ENCODE measurements at places on chromosomes 11 and 22.

DNA sequence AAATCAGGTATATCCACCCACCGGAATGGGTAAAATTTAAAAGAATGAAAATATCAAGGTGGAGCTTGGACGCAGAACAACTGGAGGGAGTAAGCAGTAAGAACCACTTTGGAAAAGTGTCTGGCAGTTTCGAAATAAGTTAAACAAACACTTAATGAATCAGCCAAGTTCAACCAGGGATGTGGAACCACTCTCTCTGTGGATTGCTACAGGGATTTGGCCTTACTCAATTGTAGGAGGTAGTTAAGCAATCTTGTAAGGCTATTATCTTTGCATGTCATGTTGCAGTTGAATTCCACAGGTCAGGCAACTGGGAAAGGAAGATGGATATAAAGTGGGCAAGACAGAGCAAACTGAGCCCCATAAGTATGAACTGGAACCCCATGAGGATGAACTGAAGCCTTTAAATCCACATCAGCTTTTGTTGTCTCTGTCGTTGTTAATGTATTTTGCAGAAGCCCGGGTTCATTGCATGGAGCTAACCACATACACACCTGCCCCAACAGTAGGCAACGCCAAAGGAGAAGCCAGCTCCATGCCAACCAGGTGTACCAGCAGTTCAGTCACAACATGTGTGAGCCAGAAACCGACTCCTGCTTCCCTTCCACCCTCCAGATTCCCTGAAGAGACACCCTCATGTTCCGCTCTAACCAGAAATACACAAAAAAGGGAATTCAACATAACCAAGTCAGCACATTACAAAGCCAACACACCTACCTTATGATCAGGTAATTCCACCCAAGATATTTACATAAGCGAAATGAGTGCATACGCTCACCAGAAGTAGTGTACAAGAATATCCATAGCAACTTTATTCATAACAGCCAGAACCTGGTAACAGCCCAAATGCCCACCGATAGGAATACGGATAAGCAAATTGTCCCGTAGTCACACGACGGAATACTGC is 8.0 kb upstream of the SLC43A3 start:
- DNase-seq, result no peak

- peak; percentile 46 for DNase-seq
Observed at GRCh38 chr11:43278193-43278956, 33.4 kb upstream of the API5 start.

- no peak for DNase-seq
Observed at GRCh38 chr11:70912226-70912840, 340.0 kb downstream of the SHANK2 start.

- DNase-seq, result peak; percentile 41
Observed at GRCh38 chr11:72013765-72014711, 15.3 kb downstream of the IL18BP start.

GRCh38 chr11:15716550-15716949 is 601.8 kb downstream of the INSC start:
- DNase-seq, result no peak

DNA sequence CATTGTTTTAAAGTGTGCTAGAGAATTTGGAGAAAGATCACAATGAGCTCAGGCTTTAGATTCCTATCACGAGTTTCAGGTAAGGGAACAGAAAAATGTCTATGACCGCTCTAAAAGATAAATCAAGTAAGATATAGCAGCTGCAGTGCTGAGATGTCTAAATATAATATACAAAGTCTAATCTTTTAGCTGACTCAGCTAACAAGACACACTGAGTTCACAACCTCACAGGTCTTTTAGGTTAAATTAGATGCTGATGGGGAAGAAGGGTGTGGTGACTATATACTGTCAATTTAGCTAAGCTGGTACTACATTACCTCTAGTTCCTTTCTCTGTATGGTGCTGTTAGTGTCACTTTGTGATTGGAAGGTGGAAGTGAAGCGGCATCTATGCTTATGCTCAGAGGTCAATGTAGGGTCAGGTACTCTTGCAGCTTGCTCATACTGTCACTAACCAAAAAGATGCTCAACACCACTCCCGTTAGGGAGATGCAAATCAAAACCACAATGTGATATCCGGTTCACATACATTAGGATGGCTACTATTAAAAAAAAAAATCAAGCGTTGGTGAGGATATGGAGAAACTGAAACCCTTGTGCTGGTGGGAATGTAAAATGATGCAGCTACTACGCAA is 283.5 kb downstream of the SWAP70 start:
- DNase-seq, result no peak

GRCh38 chr11:65310736-65311135 is 3.9 kb upstream of the CDC42EP2 start:
- no peak for DNase-seq

GRCh38 chr22:23398701-23399366 is 181.3 kb downstream of the IGLL1 start:
- peak; percentile 37 for DNase-seq

GRCh38 chr11:62353841-62354240 is 16.6 kb downstream of the ASRGL1 start:
- no peak for DNase-seq

- DNase-seq, result no peak
Observed at GRCh38 chr11:65442842-65443331, 20.3 kb downstream of the NEAT1 start.

DNA sequence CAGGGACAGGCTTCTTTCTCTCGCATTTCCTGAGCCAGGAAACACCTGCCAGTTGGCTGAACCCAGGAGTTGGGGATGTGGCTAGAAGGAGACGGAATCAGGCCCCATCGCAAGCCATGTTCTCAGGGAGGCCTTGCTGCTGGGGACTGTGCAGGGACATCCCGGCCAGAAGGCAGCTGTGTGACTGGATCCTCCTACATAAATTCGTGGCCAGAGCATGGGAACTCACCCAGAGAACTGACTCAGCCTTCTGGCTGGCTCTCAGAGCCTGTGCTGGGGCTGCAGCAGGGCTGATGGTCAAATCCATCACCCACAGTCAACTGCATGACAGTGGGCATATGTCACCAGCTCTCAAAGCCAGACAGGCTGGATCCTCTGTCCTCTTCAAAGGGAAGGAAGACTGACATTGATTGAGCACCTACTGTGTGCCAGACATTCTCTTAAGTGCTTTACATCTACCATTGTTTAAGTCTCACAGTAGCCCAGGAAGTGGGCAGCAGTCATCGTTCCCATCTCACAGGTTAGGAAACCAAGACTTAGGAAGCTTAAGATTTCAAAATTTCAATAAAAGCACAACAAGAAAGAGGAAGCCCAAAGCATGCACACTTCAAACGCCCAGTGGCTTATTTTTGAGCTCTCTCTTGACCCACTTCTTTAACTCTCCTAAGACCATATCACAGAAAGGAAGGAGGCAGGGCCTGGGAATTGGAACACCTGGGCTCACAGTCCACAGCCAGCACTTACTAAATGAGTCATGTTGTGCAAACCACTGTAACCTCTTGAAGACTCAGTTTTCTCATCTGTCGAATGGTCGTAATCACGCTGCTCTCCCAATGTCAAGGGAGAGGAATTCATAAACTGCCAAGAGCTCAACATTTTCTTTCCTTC is 30.9 kb upstream of the CACNG2 start:
- peak; percentile 7 for DNase-seq

- peak; percentile 88 for DNase-seq
Observed at GRCh38 chr22:45082795-45083194, 73.0 kb upstream of the PHF21B start.

DNA sequence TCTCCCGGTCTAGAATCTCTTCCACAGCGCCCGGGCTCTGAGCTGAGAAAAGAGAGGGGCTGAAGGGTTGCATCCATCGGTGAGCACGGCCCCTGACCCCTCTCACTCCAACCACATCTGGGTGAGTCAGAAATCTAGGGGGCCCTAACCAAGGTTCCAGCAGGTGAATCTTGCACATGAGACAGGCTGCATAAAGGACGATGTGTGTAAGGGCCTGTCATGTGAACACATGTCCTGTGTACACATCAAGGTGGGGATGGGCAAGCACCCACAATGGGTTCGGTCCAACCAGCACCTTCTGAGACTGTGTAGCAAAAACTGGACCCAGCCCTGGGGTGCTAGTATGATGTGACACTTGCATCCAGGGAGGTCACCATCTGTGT is 1.2 kb downstream of the BET1L start:
- no peak for DNase-seq

DNA sequence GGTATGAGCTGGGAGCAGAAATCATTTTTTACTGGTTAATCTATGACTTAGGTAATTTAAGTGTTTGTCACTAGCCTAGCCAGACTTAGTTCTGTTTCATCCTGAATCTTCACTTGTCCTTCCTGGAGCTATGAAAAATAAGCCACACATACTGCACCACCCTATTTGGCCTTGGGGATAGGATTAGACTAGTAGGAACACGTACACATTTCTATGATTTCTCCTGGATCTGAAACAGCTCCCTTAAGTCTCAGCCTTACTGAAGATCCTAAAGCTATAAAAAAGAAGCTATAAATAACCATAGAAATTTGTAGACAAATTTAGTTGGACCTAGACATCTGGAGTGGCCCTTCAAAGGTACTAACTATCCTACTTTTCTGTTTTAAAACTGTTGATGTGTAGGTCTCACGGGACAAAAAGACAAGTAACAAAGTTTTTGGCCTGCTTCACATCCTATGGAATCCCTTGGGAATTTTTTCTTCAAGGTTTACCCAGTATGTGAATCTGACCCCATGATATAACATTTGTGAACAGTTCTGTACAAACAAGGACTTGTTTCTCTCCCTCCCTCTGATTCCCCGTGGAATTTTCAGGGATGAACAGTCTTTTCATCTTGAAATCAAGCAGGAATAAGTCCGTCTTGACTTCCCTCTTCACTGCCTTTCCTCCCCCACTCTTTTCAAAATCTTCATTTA is 275.0 kb downstream of the FAM76B start:
- no peak for DNase-seq

GRCh38 chr11:100734743-100735527 is 47.8 kb downstream of the ARHGAP42 start:
- DNase-seq, result no peak

GRCh38 chr11:129427376-129427775 is 51.7 kb downstream of the BARX2 start:
- no peak for DNase-seq

DNA sequence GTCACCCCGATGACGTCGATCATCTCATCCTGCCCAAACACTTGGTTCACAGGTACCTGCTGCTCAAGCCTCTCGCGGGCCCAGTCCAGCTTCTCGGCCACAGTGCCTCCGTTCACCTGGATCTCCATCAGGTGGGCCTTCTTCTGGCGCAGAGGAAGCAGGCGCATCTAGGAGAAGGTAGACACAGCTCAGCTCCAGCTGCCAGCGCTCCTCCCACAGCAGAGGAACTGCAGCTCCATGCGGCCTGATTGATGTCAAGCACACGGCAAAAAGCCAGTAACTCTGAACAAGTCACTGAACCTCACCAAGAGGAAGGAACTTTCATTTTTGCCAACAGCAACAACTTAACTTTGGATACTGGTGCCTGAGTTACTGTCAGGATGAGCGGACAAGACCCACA is 4.0 kb downstream of the RPL3 start:
- DNase-seq, result peak; percentile 2

DNA sequence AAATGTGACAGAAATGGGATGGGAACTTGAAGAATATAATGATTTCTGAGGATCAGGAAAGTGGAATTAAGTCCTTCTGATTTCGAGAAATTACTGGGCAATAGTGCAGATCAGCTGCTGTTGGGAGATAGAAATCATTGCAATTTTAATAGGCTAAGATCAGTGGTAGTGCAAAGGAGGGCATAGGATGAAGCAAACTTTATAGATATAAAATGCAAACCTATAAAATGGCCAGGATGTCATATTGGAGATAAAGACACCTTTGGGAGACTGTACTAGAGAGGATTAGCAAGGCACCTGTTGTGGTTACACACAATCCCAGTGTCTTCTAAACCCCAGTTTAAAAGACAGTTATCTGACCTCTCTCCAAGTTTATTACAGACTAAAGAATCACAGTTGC is 6.5 kb upstream of the MS4A7 start:
- DNase-seq, result no peak

DNA sequence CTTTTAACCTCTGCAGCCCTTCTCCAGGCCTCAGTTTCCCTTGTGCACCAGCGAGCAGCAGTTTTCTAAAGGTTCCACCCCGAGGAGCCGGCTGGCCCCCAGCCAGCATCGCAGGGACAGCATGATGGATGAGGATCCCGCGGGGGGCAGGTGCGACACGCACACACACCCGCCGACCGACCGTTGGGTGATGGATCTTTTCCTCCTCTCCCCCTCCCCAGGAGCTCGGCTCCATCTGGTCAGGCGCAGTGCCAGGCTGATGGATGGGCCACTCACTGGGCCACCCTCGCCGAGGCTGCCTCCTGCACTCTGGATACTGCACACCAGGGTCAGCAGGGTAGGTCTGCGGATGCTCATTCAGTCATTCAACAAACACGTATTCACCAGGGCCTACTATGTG is 12.8 kb upstream of the CABP7 start:
- peak; percentile 48 for DNase-seq

GRCh38 chr11:2699185-2699530 is 636 bp downstream of the KCNQ1OT1 start:
- DNase-seq, result peak; percentile 68

- DNase-seq, result no peak
Observed at GRCh38 chr11:133547808-133548494, 15.7 kb upstream of the OPCML start.

DNA sequence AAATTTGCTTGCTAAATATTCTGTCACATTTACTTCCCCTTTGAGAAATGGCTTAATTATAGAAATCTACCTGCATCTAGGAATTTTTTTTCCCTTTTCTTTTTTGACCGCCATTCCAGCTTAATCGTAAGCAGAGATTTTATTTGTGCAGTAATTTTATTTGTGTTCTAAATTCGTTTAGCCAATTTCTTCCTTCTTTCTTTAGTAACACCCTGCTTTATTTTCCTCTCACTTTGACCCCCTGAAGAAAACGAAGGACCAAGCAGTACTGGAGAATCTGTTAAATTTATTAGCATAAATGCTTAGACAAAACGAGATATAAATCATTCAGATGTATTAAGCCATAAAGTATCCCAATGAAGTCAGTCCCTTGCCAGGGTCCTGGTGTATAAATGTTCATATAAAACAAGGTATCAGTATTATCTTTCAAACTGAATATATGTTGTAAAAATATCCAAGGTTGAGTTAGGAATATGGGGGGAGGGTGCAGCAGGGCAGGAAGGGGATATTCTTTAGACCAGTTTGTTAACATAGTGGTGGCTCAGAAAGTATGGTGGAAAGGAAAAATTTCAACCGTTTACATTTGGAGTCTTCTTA is 5.1 kb upstream of the WT1 start:
- DNase-seq, result no peak

DNA sequence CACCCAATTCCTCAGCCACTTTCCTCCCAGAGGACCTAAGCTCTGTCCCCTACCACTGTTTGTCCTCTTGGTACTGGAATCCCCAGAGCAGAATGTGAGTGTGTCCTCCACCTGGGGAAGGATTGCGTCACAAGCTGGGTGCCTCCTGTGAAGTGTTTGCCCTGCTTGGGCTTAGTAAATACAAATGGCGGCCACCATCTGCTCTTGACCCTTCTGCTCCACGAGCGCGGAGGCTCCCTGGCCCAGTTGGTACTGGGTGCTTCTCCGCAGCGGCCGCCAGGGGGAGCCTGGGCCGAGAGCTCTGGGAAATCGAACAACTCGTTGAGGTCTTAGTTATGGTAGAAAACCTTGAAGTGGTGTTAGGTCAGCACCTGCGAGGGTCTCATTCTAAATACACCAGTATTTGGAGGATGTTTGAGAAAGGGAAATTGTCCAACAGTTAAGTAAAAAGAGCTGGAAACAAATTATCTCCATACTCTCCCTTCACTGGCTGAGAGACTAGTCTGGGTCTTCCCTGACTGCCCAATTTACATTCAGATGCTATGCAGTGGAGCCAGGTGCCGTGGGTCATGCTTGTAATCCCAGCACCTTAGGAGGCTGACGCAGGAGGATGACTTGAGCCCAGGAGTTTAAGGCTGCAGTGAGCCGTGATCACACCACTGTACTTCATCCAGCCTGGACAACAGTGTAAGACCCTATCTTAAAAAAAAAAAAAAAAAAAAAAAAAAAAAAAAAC is 74.6 kb upstream of the TEAD1 start:
- peak; percentile 70 for DNase-seq

Data from H7 (cell line).